A673 (cell line): ENCODE measurements at places on chromosomes 16 and 17.

- DNase-seq = peak; percentile 48
Measured at GRCh38 chr16:88331989-88332920, 50.5 kb upstream of the ZNF469 start.

GRCh38 chr16:88769617-88770460 lies 15.2 kb downstream of the PIEZO1 start:
- peak; percentile 78 for DNase-seq

- no peak for DNase-seq
Measured at GRCh38 chr16:67489401-67490083, 6.2 kb upstream of the AGRP start.

DNA sequence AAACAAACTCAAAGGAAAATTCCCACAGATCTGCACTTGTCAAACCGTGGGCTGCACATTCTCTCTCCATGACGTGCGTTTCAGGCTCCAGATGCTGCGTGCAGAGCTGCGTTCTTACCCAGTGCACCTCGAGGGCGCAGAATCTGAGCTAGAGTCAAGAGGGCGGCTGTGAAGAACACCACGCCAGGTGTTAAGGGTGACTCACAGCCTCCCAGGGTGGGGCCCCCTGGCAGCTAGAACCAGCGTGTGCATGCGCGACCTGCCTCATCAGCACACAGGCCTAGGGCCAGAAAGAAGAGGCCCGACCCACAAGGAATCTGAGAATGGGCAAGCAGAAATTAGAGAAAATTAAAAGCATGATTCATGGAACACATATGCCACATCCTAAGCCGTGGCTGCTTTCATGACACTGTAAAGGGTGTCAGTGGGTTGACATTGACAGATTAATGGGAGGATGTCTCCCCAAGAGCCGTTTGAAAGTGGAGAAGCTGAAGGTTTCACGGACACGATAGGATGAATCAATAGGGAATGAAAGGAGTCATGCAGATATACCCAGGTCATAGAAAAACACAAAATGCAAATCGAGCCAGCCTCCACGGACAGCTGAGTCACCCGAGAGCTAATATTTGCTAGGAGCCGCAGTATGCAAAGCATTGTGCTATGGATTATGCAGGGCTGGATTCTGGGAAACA lies 29.0 kb downstream of the MARCHF10 start:
- DNase-seq = no peak

DNA sequence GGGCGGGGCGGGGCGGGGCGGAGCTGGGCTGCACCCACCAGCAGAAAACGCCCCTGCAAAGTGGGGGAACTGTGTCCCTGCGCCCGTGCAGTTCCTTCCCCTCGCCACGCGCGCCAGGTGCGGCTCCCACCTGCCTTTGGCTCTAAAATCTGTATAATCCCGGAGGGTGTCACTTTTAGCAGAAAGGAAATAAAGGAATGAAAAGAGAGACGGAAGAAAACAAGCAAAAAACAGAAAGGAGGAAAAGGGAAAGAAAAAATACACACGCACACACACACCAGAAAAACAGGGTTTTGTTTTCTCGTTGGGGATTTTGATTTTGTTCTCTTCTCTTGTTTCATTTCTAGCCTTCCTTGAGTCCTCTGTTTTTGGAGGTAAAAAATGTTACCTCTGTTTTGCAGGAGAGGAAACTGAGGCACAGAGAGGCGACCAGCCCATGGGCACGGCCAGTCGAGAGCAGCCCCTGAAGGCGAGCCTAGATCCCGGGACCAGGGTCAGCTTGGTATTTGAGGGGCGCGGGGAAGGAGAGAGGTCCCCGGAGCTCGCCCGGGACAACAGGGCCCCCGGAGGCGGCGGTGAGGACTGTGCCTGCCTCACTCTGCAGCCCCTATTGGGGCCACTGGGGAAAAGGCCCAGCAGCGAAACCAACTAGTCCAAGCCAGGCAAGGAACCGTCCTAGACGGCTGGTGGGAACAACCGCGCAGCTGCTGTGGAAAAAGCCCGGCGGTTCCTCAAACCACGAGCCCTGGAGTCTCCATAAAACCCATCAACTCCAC lies 594 bp upstream of the CARHSP1 start:
- peak; percentile 59 for DNase-seq

DNA sequence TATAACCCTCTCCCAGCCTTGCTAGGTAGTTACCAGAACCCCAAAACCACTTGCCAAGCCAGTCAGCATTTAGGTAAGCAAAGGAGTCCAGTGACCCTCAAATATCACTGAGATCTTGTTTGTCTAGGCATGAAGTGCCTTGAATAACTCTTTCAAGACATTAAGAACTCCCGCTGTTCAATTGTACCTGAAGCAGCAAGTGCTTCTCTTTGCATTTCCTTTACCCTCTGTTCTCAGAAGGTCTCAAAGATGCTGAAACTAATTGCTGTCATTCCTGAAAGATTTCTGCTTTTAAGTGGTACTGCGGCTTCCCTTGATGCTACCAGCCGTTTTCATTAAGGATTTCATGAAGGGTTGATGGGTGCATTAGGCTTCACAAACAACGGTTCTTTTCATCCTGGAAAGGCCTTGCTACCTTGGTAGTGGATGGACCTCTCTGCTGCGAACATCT lies 142.7 kb downstream of the PITPNC1 start:
- no peak for DNase-seq

DNA sequence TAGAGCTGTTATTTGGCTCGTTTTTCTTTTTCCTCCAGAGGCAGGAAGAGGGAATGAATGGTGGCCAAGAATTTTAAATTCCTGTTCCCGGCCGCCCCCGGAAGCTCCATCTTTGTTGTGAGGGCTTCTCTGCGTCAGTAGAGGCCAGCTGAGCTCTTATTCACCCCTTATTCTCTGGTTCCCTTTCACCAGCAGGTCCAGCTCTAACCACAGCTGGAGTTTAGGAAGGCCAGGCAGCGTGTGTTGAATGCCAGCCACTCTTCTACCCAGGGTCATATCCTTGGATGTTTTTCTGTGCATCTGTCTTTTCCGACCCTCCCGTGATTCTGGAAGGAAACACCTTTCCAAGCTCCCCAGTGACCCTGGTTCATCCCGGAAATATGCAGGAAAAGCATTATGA lies 570.5 kb downstream of the WWOX start:
- peak; percentile 2 for DNase-seq

DNA sequence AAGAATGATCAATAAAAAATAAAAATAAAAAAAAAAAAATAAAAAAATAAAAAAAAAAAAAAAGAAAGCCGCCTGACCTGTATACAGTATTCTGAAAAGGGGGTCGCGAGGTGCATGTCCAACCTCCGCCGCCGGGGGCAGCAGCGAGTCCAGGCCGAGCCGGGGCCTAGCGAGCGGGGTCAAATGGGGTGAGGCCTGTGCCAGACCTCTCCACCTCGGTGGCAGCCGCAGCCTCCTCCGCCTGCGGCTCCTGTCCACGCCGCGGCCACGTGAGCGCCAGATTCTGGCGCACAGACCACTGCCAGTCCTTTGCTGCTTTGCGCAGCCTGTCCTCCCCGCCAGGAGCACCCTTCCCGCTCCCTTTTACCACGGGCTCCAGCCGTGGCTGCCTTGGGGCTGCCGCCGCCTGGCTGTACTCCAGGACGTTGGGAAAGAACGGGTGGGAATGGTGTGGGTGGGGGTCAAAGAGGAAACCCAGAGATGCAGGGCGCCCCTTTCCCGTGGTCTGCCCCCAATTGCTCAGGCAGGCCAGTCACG lies 2.4 kb upstream of the BCKDK start:
- peak; percentile 54 for DNase-seq

GRCh38 chr17:2157081-2157480 lies 102.2 kb downstream of the HIC1 start:
- DNase-seq = no peak

GRCh38 chr17:38507921-38508569 lies 79.8 kb downstream of the ARHGAP23 start:
- no peak for DNase-seq

DNA sequence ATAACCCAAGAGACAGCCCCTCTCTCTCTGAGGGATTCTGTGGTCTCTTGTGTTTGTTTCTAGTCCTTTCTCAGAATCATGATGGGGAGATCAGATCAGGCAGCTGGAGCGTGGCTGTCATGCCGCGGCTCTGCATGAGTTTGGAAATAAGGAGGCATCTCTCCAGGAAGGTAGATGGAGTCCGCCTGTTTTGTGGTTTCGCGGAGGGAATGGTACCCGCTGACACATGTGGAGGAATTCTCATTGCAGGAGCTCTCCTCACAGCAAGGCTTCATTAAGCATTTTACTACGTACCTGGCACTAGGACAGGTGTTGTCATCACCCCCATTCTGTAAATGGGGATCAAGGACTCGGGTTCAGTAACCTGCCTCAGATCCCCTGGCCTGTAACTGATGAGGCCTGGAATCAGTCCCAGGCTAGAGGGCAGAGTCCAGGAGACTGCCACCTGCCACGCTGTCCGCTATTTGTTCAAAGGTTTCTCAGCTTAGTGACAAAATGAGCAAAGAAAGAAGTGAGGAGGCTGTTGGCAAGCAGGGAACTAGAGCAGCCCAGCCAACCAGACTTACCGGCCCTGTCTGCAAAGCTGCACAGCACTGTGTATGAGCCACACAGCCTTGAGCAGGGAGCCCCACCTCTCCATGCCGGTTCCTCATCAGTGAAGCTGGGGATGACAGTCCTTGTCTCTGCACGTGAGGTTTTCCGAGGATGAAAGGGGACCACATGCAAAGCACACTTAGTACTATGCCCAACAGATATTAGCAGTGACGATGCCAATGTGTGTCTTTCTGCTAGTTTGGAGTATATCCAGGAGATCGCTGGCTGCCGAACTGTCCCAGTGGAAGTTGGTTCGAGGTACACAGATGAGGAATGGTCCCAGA lies 11.0 kb downstream of the KDM8 start:
- DNase-seq = no peak

- DNase-seq = no peak
Measured at GRCh38 chr17:43860927-43861622, 14.1 kb downstream of the CD300LG start.

- DNase-seq = no peak
Measured at GRCh38 chr16:67727521-67728485, 8.7 kb upstream of the GFOD2 start.

DNA sequence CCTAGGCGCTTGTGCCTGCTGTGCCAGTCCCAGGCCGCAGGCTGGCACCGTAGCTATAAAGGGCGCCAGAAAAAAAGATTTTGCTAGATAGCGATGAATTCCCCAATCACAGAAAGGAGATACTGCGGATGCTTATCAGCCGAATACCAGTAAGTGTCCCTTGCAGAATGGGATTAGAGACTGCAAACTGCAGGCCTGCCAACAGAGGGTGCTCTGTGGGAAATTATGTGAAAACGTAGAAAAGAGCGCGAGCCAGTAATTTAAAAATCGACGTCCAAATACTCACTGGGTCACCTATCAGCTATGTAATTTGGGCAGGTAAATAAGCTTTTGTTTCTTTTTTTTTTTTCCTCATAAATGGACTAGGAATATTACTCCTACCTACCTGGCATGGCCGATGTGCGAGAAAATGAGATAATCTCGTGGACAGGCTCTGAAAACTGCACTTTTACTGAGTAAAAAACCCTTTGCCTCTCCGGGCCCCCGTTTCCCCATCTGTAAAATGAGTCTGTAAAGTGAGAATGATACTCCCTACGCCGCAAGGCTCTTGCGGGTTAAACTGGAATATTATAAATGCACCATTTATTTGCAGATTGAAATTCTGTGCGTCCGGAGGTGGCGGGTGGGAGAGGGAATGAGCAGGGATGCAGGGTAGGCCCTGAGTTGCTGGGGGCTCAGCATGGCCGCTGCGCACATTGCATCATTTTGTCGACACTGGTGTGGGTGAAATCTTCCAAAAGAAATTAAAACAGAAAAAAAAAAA lies 1.2 kb upstream of the COG1 start:
- peak; percentile 88 for DNase-seq

DNA sequence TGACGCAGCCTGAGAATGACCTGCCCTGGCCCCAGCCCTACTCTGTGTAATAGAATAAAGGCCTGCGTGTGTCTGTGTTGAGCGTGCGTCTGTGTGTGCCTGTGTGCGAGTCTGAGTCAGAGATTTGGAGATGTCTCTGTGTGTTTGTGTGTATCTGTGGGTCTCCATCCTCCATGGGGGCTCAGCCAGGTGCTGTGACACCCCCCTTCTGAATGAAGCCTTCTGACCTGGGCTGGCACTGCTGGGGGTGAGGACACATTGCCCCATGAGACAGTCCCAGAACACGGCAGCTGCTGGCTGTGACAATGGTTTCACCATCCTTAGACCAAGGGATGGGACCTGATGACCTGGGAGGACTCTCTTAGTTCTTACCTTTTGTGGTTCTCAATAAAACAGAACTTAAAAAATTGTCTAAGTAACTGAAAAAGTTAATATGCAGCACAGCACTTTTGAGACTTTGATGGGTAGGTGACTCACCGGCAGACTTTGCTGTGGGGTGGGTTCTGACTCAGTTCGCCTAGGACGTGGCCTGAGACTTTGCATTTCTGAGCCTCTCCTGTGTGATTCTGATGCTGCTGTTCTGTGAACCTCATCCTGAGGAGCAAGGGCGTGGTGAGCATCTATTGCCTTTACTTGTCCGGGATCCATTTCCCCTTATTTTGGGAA lies 5.7 kb downstream of the LAT start:
- no peak for DNase-seq

DNA sequence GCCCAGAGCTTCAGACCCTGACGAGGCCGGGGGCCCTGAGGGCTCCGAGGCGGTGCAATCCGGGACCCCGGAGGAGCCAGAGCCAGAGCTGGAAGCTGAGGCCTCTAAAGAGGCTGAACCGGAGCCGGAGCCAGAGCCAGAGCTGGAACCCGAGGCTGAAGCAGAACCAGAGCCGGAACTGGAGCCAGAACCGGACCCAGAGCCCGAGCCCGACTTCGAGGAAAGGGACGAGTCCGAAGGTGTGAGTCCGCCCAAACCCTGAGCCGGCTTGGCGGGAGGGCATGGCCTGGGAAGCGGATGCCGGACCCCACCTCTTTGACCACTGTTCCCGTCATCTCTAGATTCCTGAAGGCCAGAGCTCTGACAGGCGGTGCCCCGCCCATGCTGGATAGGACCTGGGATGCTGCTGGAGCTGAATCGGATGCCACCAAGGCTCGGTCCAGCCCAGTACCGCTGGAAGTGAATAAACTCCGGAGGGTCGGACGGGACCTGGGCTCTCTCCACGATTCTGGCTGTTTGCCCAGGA lies 4.4 kb downstream of the NOL3 start:
- DNase-seq = no peak

- no peak for DNase-seq
Measured at GRCh38 chr17:27466743-27467375, 10.6 kb downstream of the KSR1 start.

DNA sequence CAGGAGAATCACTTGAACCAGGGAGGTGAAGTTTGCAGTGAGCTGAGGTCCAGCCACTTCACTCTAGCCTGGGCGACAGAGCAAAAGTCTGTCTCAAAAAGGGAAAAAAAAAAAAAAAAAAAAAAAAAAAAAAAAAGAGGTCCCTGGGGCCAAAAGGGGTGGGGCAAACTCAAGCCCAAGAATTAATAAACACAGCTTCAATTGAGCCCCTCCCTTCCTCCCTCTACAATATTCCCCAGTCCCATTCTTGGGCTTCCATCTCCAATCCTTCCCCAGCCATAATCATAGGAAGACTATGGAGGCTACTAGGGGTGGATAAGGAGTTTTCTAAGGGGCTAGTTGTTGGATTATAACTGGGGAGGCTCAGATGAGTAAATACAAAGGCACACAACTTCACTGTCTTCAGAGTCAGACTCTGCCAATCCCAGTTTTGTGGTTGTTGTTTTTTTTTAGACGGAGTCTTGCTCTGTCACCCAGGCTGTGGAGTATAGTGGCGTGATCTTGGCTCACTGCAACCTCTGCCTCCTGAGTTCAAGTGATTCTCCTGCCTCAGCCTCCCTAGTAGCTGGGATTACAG lies 9.5 kb downstream of the CAVIN1 start:
- DNase-seq = no peak

GRCh38 chr16:69893106-69893505 lies 58.0 kb upstream of the CLEC18A start:
- no peak for DNase-seq
